Spleen (tissue), 13 donors: ENCODE measurements at places on chromosomes 1 and 21.
A peak's percentile ranks its signal among the peaks of the same experiment; 100 is the strongest.

- H3K27me3 ChIP-seq = peaks cover 21% of the 10 kb centered on the region
- no peaks in the 10 kb centered on the region for H3K4me1 ChIP-seq
- H3K4me3 ChIP-seq = no peak overlapping the region
- no peak overlapping the region for H3K27ac ChIP-seq
- no peak for DNase-seq
Observed at GRCh38 chr1:204652497-204652896, 33.0 kb downstream of the LRRN2 start.

GRCh38 chr1:41980827-41981653, 62.3 kb upstream of the HIVEP3 start:
- peaks cover 17% of the 10 kb centered on the region for H3K4me1 ChIP-seq
- no peaks in the 10 kb centered on the region for H3K27me3 ChIP-seq
- no peak for DNase-seq
- H3K27ac ChIP-seq = no peak overlapping the region
- no peak overlapping the region for H3K4me3 ChIP-seq
- no peaks in the 10 kb centered on the region for H3K36me3 ChIP-seq

GRCh38 chr21:14215971-14216641, at the start of gene RBM11:
RBM11 (plus strand) TSS chr21:14216157; CDS start chr21:14216187, 30 bp downstream.
- peaks cover 6% of the 10 kb centered on the region for H3K4me1 ChIP-seq
- H3K4me3 ChIP-seq = peak within 1 kb of the TSS; percentile 64
- DNase-seq = peak; percentile 92
- H3K36me3 ChIP-seq = no peaks in the 10 kb centered on the region
- no peaks in the 10 kb centered on the region for H3K27me3 ChIP-seq
- peak within 1 kb of the TSS; percentile 59 for H3K27ac ChIP-seq

- no peaks in the 10 kb centered on the region for H3K36me3 ChIP-seq
- no peak for DNase-seq
- H3K27me3 ChIP-seq = peaks cover 29% of the 10 kb centered on the region
- no peak overlapping the region for H3K4me3 ChIP-seq
Observed at GRCh38 chr1:181347495-181348390, 135.6 kb upstream of the CACNA1E start.

GRCh38 chr1:217240656-217241055, 390.2 kb downstream of the GPATCH2 start:
- DNase-seq = no peak
- no peak overlapping the region for H3K27ac ChIP-seq
- no peaks in the 10 kb centered on the region for H3K27me3 ChIP-seq
- H3K4me3 ChIP-seq = no peak overlapping the region

DNA sequence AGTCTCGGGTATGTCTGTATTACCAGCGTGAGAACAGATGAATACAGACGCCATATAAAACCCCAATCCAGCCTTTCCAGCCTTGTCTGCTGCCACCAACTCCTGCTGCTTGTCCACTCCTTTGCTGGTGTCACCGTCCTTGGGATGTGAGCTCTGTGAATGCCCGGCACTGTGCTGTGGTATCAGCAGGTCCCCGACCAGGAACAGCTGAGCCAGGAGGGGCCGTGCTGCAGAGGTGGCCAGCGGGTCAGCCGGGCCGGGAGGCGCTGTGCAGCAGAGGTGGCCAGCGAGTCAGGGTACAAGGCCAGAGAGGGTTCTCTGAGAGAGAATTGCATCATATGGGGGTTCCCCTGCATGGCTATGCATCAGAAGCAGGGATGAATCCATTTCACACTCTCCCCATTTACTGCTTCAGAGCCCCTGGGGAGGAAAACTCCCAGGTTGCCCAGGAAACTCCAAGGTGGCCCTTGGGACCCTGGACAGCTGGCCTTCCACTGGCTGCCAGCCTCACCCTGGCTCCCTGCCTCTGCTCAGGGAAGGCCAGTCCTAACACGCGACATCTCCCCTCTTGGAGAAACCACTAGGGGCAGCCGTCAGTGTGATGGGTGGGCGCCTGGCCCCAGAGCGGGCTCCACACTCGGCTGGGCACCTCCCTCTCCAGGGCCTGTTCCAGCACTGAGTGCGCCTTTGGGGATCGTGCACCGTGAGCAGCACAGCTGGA, 122.4 kb upstream of the COL6A1 start:
- H3K27ac ChIP-seq = no peak overlapping the region
- H3K27me3 ChIP-seq = no peaks in the 10 kb centered on the region
- H3K4me3 ChIP-seq = no peak overlapping the region
- no peaks in the 10 kb centered on the region for H3K36me3 ChIP-seq
- no peaks in the 10 kb centered on the region for H3K4me1 ChIP-seq
- DNase-seq = peak; percentile 47

GRCh38 chr1:66332548-66332901, 201.4 kb upstream of the SGIP1 start:
- peak overlapping the region; percentile 82 for H3K27ac ChIP-seq
- peaks cover 98% of the 10 kb centered on the region for H3K4me1 ChIP-seq
- peak overlapping the region; percentile 62 for H3K4me3 ChIP-seq
- DNase-seq = no peak
- H3K27me3 ChIP-seq = no peaks in the 10 kb centered on the region

DNA sequence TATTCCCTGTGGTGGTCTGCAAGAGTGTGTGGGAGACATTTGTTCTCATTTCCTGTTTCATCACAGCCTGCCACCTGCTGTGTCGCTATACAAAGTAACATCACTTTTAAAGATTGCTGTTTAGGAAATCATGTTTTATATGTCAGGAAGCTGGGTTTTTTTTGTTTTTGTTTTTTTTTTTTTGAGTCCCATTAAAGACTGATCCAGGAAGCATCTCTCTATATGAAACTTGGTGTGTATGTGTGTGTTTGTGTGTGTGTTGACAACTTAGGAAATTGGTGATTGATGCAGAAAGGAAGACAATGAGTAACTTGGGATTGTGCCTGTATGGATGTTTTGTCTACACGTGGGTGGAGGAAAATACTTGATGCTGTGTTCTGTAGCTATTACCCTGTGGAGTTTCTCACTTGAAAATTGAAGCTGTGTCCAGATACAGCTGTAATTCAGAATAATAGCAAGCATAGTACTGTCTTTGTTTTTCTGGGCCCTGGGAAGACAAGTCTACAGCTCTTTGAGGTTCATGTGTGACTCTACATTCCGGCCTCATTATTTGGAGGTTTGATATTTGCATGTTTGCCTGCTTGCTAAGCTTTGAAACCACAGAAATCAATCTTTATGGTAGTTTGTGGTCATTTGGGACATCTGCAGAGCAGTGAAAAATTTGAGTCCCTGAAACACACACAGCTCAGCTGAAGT, 47.9 kb downstream of the LAMC1 start:
- no peak for DNase-seq
- H3K27ac ChIP-seq = no peak overlapping the region

DNA sequence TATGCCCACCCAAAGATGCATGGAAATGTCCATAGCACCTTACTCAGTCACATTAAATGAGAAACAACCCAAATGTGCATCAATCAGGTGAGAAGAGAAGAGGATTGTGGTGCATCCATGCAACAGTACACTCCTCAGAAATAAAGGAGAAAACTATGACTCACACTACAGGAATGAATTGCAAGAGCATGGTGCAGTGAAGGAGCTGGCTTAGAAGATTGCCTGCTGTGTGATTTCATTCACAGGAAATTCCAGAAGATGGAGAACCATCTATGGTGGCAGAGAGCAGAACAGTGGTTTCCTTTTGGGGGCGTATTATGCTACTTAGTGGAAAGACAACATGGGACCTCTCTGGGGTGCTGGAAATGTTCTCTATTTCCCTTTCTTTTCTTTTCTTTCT, 278.6 kb upstream of the AJAP1 start:
- no peak overlapping the region for H3K4me3 ChIP-seq
- no peak overlapping the region for H3K27ac ChIP-seq
- no peaks in the 10 kb centered on the region for H3K27me3 ChIP-seq
- no peaks in the 10 kb centered on the region for H3K4me1 ChIP-seq
- no peak for DNase-seq

DNA sequence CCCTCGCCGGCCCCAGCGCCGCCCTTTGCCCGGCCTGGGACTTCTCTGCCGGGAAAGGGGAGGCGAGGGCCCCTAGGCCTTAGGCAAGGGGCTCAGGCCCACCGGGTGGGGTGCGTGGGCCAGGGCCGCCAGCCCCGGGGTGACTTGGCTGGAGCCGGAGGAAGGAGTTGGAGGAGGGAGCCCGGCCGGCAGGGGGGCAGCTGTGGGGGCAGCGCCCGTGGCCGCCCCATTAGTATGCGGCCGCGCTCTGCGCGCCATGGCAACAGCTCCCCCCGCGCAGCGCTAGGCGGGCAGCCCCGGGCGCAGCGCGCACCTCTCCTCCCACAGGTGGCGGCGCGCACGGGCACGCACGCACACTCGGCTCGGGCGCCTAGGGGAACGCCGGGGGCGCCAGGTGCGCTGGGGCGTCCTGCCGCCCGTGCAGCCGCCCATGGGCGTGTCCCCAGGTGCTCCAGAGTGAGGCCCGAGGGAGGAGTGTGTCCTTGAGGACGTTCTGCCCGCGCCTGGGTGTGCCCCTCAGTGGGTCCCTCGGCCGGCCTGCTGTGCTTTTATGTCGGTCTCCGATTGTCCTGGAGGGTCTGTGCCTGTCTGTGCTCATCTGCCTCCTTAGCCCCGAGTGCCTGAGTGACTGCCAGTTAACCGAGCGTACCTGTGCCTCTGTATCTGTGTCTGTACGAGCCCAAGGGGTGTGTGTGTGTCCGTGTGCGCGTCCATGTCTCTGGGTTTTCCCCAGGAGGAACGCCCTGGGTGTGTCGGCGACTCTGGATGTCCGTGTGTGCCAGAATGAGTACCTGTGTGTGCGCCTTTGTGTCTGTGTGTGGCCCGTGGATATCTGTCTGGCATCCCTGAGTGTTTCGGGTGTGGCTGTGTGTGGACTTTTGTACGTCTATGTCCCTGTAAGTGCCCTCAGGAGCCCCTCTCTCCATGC, 38.2 kb upstream of the WASF2 start:
- H3K4me1 ChIP-seq = peaks cover 38% of the 10 kb centered on the region
- peak overlapping the region; percentile 28 for H3K4me3 ChIP-seq
- peak; percentile 86 for DNase-seq
- peak overlapping the region; percentile 85 for H3K27ac ChIP-seq
- no peaks in the 10 kb centered on the region for H3K27me3 ChIP-seq

DNA sequence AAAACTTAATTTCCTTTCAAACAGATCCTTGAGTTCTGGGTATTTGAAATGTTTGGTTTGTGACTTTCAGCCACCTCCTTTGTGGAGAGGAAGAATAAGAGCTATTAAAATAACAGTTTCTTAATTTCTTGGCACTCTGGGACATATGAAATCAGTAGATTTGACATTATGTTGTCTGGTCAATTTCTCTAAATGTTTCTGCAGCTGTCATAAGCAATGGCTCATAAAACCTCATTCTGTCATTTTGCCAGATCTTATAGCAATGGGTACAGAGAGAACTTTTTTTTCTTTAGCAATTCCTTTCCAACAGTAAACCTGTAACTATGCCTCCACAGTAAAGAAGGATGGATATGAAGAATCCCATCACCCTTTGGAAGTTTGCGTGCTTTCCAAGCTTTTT, 52.6 kb downstream of the LAMC1 start:
- no peak for DNase-seq
- H3K4me3 ChIP-seq = no peak overlapping the region
- peaks cover 4% of the 10 kb centered on the region for H3K4me1 ChIP-seq
- H3K27ac ChIP-seq = no peak overlapping the region
- H3K36me3 ChIP-seq = no peaks in the 10 kb centered on the region

GRCh38 chr1:164733070-164733469, 174.1 kb downstream of the PBX1 start:
- H3K4me3 ChIP-seq = no peak overlapping the region
- no peaks in the 10 kb centered on the region for H3K27me3 ChIP-seq
- no peaks in the 10 kb centered on the region for H3K36me3 ChIP-seq
- DNase-seq = no peak
- no peaks in the 10 kb centered on the region for H3K4me1 ChIP-seq
- no peak overlapping the region for H3K27ac ChIP-seq

GRCh38 chr1:45001011-45001481, 10.1 kb downstream of the HECTD3 start:
- H3K27me3 ChIP-seq = no peaks in the 10 kb centered on the region
- peak; percentile 66 for DNase-seq
- H3K4me3 ChIP-seq = no peak overlapping the region

DNA sequence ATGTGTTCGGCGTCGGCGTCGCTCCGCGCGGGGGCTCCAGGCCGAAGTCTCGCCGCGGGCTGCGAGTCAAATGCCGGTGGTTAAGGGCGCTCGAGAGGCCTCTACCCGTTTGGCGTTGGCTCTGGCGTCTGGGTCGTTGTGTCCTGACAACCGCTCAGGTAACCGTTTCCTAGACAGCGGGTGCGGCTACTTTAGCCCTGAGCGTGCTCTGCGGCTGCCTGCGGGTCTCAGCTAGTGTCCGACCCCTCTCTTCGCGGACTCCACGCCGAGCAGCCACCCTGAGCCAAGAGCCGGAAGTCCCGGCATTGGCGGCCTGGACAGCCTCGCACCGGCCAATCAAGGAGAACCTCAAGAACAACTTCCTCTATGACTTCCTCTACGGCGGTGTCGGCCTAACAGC, 173.4 kb downstream of the SETD4 start:
- no peaks in the 10 kb centered on the region for H3K4me1 ChIP-seq
- DNase-seq = no peak
- no peak overlapping the region for H3K27ac ChIP-seq
- H3K27me3 ChIP-seq = no peaks in the 10 kb centered on the region
- H3K4me3 ChIP-seq = no peak overlapping the region

DNA sequence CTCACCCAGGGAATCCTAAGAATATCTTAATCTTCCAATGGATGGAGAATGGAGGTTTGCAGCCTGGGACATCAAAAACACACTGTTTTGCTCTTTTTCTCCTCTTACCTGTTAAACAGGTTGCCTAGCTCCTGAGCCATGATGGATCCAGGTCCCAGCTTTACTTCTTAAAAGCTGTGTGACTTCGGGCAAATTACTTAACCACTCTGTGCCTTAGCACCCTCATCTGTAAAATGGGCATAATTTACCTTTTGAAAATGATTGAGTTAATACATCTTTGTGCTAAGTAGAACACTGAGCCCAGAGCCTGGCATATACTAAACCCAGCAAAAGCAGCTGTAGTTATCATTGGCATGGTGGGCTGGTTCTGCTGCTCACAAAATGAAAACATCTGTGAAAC, 10.2 kb downstream of the COQ8A start:
- H3K4me3 ChIP-seq = no peak overlapping the region
- no peak for DNase-seq
- no peaks in the 10 kb centered on the region for H3K27me3 ChIP-seq
- no peak overlapping the region for H3K27ac ChIP-seq

GRCh38 chr1:180937624-180938225, 25.0 kb downstream of the KIAA1614 start:
- no peaks in the 10 kb centered on the region for H3K4me1 ChIP-seq
- H3K27ac ChIP-seq = no peak overlapping the region
- no peaks in the 10 kb centered on the region for H3K27me3 ChIP-seq

GRCh38 chr21:15053500-15053899, 11.3 kb downstream of the NRIP1 start:
- H3K27me3 ChIP-seq = no peaks in the 10 kb centered on the region
- H3K4me1 ChIP-seq = peaks cover 45% of the 10 kb centered on the region
- H3K27ac ChIP-seq = no peak overlapping the region
- H3K36me3 ChIP-seq = no peaks in the 10 kb centered on the region
- no peak overlapping the region for H3K4me3 ChIP-seq
- DNase-seq = no peak
